ENCODE measurements at places on chromosomes 3 and 15.

GRCh38 chr3:142285083-142285517, 59.7 kb upstream of the GK5 start:
- no peak for DNase-seq

DNA sequence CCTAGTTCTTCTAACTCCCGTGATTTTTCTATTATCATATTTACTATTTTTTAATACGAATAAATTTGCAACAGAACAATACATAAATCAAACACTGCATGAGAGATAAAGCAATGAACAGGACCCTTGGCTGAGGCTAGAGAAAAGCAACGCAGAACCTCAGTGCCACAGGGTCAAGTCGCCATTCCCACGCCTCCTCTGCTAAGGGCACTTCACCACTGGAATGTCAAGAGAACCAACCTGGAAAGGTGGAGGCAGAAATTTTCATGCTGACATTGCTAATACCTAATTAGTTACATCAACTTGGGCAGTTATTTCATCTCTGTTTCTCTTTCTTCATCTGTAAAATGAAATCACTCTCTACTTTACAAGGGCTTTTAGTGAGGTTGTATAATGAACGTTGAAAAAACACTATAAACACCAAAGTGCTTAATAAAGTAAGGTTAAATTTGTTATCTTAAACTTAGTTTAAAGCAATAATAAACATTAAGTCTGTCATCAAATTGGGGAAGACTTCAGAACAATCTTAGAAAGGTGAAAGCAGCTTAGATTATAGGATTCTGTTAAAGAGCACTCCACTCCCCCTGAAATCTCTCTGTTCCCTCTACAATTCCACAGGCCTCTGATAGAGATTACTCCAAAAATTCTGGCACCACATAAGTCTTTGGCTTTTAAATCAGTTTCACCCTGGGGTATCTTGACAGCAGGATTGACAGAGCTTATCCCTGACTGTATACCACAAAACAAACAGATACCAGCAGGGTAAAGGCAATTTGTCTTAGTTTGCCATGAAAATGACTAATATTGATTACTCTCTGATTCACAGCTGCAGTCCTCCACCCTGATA, 41.9 kb downstream of the PLCH1 start:
- no peak for DNase-seq

DNA sequence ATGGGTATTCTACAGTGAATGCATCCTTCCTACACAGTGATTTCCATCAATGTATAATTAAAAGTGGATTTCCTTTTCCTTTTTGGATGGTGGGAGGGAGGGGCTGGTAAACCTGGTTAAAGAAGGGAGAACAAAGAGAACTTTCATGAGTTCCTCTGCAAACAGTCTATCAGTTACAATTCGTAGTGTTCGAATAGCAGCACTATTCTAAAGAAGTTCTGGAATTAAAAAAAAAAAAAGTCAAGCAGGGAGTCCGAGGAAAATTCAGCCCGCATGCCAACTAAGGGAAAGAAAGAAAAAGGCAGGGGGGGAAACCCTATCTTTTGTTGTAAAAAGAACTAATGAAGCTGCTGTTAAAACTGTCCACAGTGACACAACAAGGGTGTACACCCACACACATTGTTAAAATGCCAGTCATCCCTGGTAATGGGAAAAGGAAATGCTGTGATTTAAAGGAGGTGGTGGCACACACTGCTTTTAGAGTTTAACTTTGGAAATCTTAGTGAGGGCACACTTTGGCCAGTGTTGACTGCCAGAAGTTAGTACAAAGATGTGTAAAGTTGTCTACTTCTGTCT, 521.2 kb downstream of the ZIC1 start:
- peak; percentile 24 for DNase-seq

- no peak for DNase-seq
Observed at GRCh38 chr3:4719046-4719501, 225.9 kb downstream of the ITPR1 start.

- DNase-seq = no peak
Observed at GRCh38 chr3:151306168-151306810, 10.3 kb downstream of the GPR87 start.

DNA sequence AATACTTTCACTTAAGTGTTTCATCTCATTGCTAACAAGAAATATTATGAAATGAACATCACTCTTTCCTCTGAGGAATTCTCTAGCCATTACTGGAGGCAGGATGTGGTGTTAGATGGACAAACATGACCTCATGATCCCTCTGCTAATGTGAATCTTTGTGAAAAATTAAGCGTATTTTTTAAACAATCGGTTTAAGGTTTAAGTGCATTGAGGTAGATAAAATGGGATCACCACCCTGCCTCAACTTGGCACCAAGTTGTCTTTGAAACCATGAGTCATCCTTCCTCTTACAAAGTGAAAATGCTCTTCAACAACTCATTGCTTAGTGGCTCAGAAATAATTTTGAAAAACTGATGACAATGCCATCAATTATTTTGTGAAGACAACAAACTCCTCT, 76.0 kb upstream of the DCBLD2 start:
- DNase-seq = peak; percentile 75

DNA sequence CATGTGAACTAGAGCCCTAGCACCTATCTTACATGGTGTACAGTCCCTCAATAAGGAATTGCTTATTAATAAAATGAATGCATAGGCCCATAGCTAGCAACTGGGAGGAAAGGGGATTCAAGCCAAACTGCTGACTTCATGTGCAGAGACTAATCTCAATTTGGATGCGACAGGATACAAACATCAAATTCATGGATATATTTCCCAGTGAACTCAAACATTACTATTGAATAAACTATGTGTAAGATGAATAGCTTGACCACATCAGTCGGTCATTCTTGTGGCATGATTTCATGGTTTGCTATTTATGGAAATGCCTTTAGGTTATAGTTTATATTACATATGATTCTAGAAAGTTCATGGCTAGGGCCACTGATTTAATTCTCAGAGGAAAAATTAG, 268.6 kb upstream of the SLITRK3 start:
- DNase-seq = no peak

DNA sequence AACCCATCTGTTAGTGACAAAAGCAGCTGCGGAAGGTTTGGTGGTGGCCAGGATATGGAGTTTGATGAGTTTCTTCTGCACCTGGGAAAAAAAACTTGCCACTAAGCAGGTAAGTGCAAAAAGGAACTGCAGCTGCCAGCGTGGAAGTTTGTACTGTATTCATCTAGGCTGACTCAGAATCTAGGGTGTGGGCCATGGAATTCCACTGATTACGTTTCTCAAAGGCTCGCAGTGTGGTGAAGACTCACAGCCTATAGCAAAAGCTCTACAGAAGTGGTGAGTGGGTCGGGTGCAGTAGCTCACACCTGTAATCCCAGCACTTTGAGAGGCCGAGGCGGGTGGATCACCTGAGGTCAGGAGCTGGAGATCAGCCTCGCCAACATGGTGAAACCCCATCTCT, 334.6 kb upstream of the GRM7 start:
- DNase-seq = no peak

- DNase-seq = no peak
Observed at GRCh38 chr3:45795882-45796765, at the start of gene SLC6A20. TSS of gene SLC6A20 (minus strand) at chr3:45796536. CDS start at chr3:45796419, 117 bp downstream.

GRCh38 chr3:115161866-115162265, 14.8 kb upstream of the ZBTB20 start:
- no peak for DNase-seq

GRCh38 chr3:122024800-122025199, 2.8 kb upstream of the ILDR1 start:
- DNase-seq = no peak

GRCh38 chr3:156317462-156318074, 197.2 kb downstream of the KCNAB1 start:
- DNase-seq = peak; percentile 5

- DNase-seq = no peak
Observed at GRCh38 chr15:29818141-29818540, 4.1 kb downstream of the TJP1 start.

GRCh38 chr15:80789796-80790195, 10.6 kb downstream of the CEMIP start:
- DNase-seq = no peak

DNA sequence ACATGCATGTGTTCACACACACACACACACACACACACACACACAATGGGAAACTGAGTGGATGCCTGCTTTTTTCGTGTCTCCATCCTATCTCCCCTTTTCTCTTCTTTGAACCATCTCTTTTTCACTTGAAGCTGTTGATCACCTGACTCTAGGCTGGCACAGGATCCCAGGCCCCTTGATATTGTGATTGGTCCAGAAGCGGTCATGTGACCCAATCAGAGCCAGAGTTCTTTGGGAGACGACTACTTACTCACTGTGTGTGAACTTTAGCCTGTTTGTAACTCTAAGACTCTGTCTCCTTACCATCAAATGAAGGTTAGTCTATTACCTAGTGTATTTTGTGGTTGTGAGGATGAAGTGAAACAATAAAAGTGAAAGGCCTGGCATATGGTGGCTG, 172.9 kb downstream of the ADAMTS9 start:
- DNase-seq = no peak

- no peak for DNase-seq
Observed at GRCh38 chr3:126969586-126969985, 13.3 kb upstream of the PLXNA1 start.

- no peak for DNase-seq
Observed at GRCh38 chr3:114420072-114420471, 126.2 kb downstream of the TIGIT start.

GRCh38 chr3:57729334-57730045, 26.6 kb upstream of the SLMAP start:
- DNase-seq = no peak

- no peak for DNase-seq
Observed at GRCh38 chr15:59941612-59942011, 62.5 kb upstream of the FOXB1 start.

DNA sequence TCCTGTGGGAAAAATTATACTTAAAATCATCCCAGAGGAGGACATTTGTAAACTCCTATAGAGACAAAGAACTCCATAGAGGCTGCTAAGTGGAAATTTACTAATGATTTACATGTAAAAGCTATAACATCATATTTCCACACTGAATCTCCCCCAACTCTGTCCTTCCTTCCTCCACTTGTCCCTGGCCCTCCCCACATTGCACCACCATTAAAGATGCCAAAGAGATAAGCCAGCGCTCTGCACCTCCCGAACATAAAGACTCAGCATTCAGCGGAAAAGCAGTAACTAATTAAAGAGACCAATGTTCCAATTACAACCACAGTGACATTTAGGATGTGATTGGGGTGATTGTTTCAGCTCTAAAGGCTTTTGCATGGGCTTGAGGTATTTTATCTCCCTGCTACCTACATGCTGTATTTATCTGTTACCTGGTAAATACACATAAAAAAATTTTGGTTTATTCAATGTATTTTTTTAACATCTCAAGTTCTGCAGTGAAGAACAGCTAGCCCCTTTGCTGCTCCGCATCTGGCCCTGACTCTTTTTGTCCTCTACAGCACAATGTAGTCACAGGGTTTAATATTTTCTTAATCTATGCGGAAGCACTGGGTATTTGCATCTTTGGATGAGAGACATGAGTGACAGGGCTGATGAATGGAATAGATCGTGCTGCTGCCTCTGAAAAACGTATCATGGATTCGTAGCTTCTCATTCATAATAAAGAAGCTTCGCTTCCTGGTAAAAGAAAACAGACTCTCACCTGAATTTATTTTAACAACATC, 35.3 kb upstream of the B3GNT5 start:
- DNase-seq = no peak

DNA sequence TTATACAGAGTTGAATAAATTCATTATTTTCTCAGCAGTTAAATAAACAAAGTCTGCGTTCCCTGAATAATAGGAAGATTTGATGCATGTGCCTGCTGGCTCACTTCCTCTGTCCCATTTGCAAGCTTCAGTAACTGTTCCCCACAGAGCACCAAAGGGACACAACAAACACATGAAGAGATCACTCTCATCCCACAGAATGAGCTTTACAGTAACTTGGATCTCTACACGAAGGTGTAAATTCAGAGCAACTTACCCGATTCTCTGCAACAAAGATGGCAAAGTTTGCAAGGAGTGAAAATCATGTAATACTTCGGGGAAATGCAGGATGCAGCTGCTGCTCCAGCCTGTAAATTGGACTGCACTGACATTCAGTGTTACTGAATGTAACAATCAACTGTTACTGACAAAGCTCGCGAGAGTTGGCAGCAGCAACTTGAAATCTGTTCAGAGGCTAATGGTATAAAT, at the start of gene BCHE:
Gene BCHE, minus strand, starts transcription at position 366 of the 468 bp plus-strand sequence. CDS start 6,390 bp downstream, outside the sequence.
- DNase-seq = peak; percentile 89

- DNase-seq = peak; percentile 65
Observed at GRCh38 chr3:17258823-17259436, 374.2 kb downstream of the PLCL2 start.

GRCh38 chr3:73255609-73256029, 194.2 kb downstream of the EBLN2 start:
- peak; percentile 4 for DNase-seq

GRCh38 chr3:177193688-177194268, 3.5 kb downstream of the TBL1XR1 start:
- no peak for DNase-seq

DNA sequence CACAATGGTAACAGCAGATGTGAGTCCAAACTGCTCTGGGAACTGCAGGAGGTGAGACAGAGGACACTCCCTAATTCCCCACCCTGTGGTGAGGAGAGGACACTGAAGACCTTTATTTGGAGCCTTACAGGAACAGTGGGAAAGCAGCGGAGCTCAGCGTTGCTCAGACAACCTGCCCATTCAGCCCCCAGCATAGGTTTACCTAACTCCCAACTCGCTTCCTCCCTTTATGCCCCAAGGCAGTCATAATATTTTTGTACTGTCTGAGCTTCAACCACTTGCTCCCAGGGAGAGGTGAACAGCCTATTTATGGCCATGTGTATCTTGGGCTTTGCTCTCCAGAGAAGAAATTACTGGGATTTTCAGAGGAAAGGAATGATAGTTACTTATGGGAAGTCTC, 34.1 kb downstream of the SHC4 start:
- peak; percentile 77 for DNase-seq

GRCh38 chr15:79195239-79195638, 87.3 kb upstream of the ANKRD34C start:
- no peak for DNase-seq

GRCh38 chr15:95446854-95447253, 883.6 kb upstream of the NR2F2 start:
- DNase-seq = no peak

- no peak for DNase-seq
Observed at GRCh38 chr15:25795712-25796111, 67.4 kb downstream of the ATP10A start.

GRCh38 chr3:114623420-114624046, 329.7 kb downstream of the TIGIT start:
- no peak for DNase-seq

GRCh38 chr15:67006083-67007065, 59.0 kb upstream of the SMAD3 start:
- no peak for DNase-seq

GRCh38 chr3:53226841-53227407, 28.9 kb downstream of the TKT start:
- no peak for DNase-seq

GRCh38 chr3:72993391-72993790, 3.2 kb upstream of the PPP4R2 start:
- DNase-seq = no peak
